ENCODE measurements at places on chromosomes 16 and 17. TPM values are rescaled to one million over a fixed set of nuclear protein-coding genes. Genes with fewer than 3 reads are reported as not detected.

Gene GPR179
- total RNA-seq: 0.03 TPM

Gene SLC5A10
- 0.21 TPM for total RNA-seq

Gene RASD1
- total RNA-seq: 6.2 TPM

Gene LRRC59
- 249 TPM for total RNA-seq

Gene CRYBA1
- not detected for total RNA-seq

Gene WSCD1
- 3.6 TPM for total RNA-seq

Gene ADORA2B
- 13.3 TPM for total RNA-seq

Gene TVP23A
- total RNA-seq: 0.21 TPM

Gene NTN3
- not detected for total RNA-seq

Gene SLC6A2
- 0.07 TPM for total RNA-seq
